Peyer's patch (tissue), 4 donors: ENCODE measurements at places on chromosomes 3 and 15. TPM values are rescaled to one million over a fixed set of nuclear protein-coding genes. Genes with fewer than 3 reads are reported as not detected.

The GOLGA8S gene
- total RNA-seq, result not detected

DNA sequence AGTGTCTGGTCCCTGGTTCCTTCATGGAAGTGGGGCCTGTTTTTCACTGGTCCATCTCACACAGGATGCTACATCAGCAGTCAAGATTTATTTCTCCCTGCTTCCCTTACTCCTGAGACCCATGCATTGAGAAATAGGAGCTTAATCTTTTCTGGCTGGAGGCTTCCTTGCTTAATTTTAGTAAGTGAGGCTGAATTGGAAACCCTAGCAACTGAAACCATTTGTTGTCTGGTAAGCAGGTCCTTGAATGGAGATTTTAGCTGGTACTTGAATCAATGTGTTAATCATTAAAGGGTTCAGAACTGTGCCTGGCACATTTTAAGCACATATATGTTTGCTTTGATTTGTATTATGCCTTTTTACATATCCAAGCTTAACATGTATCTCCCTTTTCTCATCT, 20.2 kb upstream of the MEF2A start:
- DNase-seq, result no peak

- DNase-seq, result no peak
Observed at GRCh38 chr15:81101894-81102815, 31.9 kb upstream of the CFAP161 start.

DNA sequence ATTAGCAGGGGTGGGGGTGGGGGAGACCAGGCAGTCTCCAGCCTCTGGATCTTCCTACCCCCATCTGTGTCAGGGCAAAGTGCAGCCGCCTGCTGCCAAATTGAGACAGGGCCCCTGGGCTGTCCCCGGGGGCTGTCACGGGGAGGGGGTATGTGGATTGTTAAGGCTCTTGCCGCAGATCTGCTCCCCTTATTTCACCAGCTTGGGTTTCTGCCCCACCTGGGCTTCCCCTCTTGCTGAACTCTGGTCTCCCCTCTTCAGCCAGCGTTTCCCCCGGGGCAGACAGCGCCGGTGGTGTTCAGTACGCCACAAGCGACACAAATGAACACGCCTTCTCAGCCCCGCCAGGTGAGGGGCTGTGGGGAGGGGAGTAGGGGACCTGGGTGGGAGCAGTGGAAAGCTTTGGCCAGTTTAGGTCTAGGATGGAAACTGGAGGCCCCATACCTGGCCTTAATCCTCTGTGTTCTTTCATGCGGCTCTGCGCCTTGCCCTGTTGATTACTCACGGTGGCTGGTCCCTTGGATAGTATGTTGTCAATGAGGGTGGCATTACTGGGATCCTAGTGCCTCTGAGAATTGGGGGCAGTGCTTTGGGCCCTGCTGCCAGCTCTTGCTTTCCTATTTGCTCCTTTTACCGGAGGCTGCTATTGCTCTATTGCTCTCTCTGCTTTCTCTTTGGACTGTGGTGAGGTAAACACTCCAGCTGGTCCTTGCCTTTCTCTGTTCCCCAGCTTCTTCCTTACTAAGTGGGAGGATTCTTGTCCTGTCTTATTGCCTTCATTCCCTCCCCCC, 1.7 kb downstream of the EIF4G1 start:
- no peak for DNase-seq

- no peak for DNase-seq
Observed at GRCh38 chr15:98700519-98700918, 52.2 kb downstream of the IGF1R start.

- DNase-seq, result no peak
Observed at GRCh38 chr15:49063402-49064280, 17.4 kb upstream of the SECISBP2L start.

The ACVR2B gene
- total RNA-seq, result 6.6 TPM

DNA sequence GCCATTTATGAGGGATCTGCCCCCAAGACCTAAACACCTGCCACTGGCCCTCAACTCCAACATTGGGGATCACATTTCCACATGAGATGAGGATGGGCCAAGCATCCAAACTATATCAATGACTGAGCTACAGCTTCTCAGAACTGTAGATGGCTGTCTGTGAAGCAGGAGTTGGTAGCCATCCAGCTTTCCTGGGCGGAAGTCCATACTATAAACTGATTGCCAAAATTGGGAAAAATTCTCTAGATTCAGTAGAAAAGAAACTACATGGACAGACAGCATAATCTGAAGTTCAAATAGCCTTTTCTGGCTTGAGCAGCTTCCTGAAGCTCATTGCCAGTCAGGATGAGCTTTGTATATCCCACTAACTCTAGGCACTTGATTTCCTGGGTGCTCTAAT, 214.7 kb upstream of the ZBTB20 start:
- no peak for DNase-seq

DNA sequence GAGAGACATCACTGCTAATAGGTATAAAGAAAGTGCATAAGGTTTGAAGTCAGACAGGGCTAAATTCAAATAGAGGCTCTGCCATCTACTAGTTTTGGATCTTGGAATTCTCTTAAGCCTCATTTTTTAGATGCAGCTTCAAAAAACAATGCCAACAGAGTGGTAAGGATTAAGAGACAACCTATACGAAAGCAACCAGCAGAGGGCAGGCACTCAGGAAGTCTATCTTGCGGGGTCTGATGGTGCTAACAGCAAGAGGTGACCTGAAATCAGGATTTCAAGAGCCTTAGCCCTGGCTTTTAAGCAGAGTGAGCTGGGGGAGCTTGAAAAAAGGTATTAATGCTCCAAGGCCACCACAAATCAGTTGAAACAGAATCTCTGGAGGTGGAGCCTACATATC, 40.7 kb downstream of the LDHAL6B start:
- DNase-seq, result peak; percentile 70

- no peak for DNase-seq
Observed at GRCh38 chr3:172384836-172385235, 63.4 kb downstream of the GHSR start.

GRCh38 chr15:78103406-78104118, 11.2 kb downstream of the SH2D7 start:
- DNase-seq, result peak; percentile 83

The RASGRF1 gene
- total RNA-seq, result not detected

DNA sequence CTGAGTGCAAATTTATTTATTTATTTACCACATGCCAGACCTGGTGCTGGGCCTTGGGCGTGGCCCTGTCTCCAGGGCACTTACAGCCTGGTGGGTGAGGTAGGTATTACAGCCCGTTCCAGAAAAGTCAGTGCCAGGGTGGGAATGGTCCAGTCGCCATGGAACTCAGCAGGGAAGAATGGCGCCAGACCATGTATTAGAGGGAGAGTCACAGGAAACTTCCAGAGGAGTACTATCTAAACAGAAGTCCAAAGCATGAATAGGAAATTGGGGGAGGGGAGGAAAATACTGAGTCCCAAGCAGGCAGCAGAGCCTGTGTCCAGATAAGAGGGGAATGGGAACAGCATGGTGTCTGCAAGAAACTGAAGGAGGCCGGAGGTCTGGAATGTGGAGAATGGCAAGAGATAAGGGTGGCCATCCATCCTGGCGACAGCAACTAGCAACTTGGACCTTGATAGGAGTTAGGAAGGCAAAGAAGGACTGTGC, 27.0 kb downstream of the SH3BP5 start:
- DNase-seq, result no peak

The ADAMTS17 gene
- total RNA-seq, result 7.2 TPM

The CILP gene
- total RNA-seq, result 26.9 TPM

- peak; percentile 81 for DNase-seq
Observed at GRCh38 chr3:187319699-187320302, 28.3 kb upstream of the MASP1 start.

- DNase-seq, result no peak
Observed at GRCh38 chr15:26158176-26158575, 295.0 kb upstream of the ATP10A start.

DNA sequence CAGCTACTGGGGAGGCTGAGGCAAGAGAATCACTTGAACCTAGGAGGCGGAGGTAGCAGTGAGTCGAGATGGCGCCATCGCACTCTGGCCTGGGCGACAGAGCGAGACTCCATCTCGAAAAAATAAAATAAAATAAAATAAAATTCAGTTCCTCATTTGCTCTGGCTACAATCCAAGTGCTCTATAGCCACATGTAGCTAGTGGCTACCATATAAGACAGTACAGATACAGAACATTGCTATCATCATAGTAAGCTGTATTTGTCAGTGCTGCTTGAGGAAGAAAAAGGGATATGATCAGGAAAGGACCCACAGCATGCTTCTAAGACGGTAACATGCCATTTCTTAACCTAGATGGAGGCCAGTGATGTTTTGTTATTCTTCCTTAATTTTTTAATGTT, 88.7 kb upstream of the CDAN1 start:
- DNase-seq, result no peak

DNA sequence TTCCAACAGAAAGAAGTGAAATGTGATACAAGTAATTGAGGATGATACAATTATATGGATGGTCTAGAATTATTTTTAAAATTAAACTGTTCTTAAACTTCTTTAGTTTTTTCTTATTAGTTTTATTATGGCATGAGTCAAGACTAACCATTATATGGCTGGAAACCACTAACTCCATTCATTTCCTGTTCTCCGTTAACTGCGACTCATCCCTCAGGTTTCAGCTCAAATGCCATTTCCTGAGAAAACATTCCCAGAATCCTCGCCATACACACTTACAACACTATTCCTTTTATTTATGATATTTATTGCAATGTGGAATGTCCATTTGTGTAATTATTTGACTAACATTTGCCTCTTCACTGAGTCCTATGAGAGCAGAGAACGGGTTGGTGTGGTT, 394.1 kb downstream of the SOX2 start:
- DNase-seq, result no peak

The TM4SF1 gene
- 24.7 TPM for total RNA-seq

GRCh38 chr15:60486742-60487141, 7.8 kb upstream of the ICE2 start:
- no peak for DNase-seq

The NFKBIZ gene
- 63.8 TPM for total RNA-seq

DNA sequence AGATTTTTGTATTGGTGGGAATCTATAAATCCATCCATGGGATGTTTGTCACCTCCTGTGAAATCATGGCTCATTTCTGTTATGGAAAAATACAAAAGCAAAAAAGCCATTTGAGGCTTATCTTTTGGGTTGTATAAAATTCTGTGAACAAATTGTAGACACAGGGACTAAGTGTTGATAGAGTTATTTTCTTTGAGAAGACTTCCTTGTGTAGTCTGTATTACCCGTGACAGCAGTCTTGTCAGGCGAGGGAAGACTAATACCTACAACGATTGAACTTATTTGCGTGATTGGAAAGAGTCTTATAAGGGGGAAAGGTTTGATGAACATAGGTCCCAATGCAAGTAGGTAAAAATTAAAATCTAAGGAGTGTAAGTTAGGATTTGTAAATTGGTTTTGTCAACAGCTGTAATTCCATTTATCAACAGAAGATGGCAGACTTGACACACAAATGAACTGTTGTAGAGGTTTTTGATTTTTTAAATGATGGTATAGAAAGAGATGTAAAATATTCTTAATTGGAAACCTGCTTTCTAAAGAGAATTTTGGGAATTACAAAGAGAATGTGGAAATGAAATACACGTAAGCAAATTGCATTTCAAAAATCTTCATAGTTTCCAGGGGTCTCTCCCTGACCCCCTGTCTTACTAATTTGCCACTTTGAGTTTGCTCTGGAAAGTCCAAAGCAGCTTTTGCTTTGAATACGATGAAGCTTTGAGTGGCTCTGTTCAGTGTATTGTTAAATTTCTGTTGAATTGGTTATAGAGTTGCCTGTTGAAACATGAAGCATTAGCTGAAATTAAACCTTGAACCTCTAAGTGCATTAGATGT, 33.2 kb downstream of the SLC25A26 start:
- no peak for DNase-seq

The ZNF774 gene
- 4.0 TPM for total RNA-seq

The ADCY5 gene
- total RNA-seq, result 44.6 TPM

The GNAT1 gene
- total RNA-seq, result not detected

DNA sequence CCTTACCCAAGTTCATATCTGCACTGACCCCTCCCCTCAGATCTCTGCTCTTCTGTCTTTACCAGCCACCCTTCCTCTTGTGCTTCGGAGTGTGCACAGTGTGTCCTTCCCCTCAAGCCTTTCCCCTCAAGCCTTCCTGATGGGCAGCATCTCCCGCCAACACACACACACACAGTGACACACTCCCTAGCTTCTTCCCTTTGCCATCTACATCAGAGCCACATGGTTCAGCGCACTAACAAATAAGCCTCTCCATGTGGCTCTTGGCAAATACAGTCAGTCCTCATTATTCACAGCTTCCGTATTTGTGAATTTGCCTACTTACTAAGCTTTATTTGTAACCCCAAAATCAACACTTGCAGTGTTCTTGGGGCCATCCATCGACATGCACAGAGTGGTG, 37.5 kb downstream of the SH3BP5 start:
- DNase-seq, result no peak

DNA sequence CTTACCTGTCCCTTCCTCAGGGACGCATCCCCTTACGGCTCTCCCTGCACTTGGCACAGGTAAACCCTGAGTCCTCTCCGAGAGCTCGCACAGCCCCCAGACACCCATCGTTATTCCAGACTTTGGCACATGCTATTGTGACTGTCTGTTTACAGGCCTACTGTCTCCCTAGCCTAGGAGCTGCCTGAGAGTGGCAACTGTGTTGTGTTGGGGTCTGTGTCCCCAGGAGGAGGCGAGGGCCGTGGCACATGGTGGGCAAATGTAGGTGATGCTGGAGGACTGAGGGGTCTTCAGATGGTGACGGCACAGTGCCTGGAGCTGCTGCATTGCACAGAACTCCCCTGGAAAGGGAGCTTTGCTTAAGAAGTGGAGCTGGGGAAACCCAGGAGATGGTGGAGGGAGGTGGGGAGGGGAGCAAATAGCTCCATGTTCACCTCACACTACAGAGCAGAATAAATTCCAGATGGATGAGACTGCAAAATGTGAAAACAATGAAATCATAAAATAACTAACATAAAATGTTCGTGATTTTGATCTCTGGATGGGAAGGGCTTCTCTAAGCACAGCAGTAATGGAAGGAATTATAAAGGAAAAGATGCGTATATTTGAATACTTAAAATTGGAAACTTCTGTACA, 96.5 kb downstream of the SMAD6 start:
- DNase-seq, result no peak

DNA sequence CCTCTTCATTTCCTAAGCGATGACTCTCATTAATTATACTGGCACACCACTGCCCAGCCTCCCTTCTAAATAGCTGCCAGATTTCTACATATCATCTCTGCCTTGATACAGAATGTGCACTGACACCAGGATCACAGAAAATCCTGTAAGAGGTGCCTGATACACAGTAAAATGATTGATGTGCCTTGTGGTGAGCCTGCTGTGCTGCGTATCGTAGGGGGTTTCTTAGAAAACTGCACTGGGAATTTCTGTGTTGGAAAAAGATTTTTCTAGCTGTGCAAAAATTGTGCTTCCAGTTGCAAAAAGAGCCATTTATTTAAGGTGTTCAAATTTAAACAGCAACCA, 3.0 kb upstream of the PLCH1 start:
- no peak for DNase-seq
